Mesendoderm (in vitro differentiated cells): ENCODE measurements at places on chromosomes 7 and 10.

- DNase-seq, result no peak
Measured at GRCh38 chr10:219731-220472, 84.6 kb downstream of the ZMYND11 start.

- no peak for DNase-seq
Measured at GRCh38 chr10:11181978-11182377, 164.3 kb downstream of the CELF2 start.

DNA sequence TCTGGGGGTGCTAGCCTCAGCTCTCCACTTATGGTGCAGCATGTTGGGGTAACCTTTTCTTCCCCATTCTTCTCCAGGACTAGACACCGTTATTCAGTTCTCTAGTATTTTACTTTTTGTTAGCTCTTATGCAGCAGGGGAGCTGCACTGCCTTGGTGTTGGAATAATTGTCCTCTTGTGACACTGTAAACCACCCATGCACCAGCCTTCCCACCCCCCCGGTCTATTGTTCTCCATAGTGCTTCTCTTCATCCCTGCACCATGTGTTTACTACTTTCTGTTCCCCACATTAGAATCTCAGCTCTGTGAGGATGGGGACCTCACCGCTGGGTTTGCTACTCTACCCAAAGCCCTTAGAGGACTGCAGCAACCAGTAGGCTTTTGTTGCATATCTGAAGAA is 230.7 kb downstream of the RPS24 start:
- no peak for DNase-seq

GRCh38 chr7:90574146-90574819 is 21.8 kb upstream of the CDK14 start:
- DNase-seq, result peak; percentile 75

DNA sequence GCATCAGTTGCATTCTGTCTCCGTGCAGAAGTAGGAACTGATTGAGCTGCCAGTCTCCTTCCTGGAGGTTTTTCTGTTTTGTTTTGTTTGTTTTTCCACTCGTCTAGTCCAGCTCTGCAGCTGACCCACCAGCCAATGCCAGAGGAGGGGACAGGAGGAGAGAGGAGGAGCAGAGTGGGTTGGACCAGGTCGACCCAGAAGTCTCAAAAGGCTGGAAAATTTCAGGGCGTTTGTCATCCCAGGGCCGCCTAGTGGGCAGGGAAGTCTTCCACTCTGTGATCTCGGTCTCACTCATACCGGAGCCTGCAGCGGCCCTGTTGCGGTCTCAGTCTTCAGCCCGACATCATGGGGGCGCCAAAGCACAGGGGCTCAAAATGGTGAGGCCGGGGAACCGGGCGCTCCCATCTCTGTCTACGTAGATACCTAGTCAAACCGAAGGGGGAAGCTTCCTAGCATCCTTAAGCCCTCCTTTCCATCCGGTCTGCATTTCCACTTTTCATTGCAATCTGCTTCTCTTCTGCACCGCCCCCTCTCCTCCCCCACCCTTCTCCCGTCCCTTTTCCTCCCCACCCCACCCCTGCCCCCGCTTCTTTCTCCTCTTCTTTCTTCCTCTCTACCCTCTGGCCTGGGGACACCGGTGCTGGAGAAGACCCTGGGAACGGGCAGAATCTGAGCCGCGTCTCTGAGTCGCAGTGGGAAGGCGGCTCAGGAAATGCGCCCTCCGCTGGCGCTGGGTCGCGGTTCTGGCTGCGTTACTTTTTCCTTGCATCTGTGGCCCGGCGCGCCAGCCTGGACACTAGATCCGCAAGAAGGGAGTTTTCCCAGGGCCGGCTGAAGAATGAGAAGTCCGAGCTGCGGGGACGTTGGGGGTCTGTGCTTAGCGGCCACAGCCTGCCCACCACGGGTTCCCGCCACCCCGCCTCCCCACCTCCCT is 16.2 kb upstream of the PAX2 start:
- DNase-seq, result peak; percentile 90

GRCh38 chr10:104049504-104050250 is 36.0 kb downstream of the COL17A1 start:
- no peak for DNase-seq

- DNase-seq, result no peak
Measured at GRCh38 chr10:131041441-131041840, 270.1 kb downstream of the TCERG1L start.

- peak; percentile 94 for DNase-seq
Measured at GRCh38 chr10:33327751-33328150, 6.7 kb downstream of the NRP1 start.

- DNase-seq, result no peak
Measured at GRCh38 chr10:100362570-100363496, 15.8 kb downstream of the SCD start.

DNA sequence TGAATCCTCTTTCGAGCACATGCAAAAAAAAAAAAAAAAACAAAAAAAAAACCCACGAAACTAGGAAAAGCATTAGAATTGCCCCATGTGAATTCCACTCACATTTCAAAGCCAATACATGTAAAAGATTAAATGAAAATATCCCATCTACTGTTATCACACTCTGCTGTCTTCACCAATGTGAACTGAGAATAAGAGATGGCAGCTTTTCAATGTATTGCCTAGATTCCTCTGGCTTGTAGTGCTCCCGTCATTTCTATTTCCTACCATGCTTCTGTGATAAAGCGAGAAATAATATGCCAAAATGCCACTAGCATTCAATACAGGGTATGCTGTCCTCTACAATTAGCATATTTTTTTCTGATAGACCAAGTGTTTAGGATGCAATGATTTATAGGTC is 517.0 kb downstream of the NRG3 start:
- DNase-seq, result no peak

- DNase-seq, result no peak
Measured at GRCh38 chr7:129047761-129048160, 7.2 kb downstream of the TNPO3 start.

- no peak for DNase-seq
Measured at GRCh38 chr10:117228210-117228609, 12.7 kb upstream of the SLC18A2 start.

- DNase-seq, result no peak
Measured at GRCh38 chr7:91164506-91164905, 99.7 kb upstream of the FZD1 start.

- DNase-seq, result no peak
Measured at GRCh38 chr7:155292680-155293226, 4.9 kb upstream of the INSIG1 start.

GRCh38 chr10:45557275-45557905 is 115.2 kb downstream of the ZFAND4 start:
- peak; percentile 58 for DNase-seq

DNA sequence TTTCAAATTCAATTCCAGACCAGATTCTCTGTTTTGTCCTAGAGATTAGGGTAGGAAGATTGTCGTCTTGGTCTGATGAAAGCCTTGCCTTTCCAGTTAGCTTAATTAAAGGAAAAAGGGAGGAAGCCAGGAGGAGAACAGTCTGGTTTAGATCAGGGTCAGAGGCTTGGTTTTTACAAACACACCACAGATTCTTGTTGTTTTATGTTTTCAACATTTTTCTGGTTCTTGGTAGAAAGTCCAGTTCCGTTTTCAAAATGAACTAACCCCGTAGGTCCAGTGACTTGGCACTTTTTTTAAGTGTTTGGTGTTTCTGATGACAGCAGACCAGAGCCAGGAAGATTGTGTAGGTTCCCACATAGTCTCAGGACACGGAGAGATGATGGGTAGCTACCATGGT is 167.1 kb upstream of the INHBA start:
- no peak for DNase-seq

DNA sequence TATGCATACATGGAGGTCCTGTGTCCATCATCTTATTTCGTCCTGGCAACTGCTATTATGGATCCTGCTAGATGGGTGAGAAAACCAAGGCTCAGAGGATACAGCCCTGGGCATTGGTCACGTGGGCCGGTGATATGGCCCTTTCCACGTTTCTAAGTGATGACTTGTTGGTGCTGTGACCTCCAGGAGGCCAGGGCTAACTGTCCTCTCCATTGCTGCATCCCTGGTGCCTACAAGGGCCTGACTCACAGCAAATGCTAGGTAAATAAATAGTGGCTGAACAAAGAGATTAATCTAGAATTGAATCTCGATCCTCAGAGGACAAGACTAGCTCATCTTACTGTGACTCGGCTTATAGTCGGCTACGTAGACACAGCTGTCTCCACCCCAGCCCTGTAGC is 78.6 kb downstream of the FAM53B start:
- no peak for DNase-seq

GRCh38 chr10:126294451-126294850 is 93.8 kb downstream of the ADAM12 start:
- no peak for DNase-seq

DNA sequence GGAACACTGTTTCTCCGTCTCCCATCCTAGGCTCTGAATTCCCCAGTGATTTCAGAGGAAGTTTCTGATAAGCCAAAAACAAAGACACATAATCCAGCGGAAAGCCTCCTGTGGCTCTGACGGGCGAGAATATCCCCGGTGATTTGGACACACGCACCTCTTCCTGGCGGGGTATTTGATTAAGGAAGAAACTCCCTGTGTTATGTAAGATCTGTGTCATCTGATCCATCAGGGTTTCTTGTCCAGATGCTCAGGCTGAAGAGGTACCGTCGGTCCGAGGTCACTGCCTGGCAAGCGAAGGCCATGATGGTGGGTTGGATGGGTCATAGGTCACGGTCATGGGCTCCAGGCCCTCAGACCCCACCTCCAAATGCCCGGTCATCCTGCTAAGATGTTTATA is 39.6 kb upstream of the DNAJB6 start:
- no peak for DNase-seq

DNA sequence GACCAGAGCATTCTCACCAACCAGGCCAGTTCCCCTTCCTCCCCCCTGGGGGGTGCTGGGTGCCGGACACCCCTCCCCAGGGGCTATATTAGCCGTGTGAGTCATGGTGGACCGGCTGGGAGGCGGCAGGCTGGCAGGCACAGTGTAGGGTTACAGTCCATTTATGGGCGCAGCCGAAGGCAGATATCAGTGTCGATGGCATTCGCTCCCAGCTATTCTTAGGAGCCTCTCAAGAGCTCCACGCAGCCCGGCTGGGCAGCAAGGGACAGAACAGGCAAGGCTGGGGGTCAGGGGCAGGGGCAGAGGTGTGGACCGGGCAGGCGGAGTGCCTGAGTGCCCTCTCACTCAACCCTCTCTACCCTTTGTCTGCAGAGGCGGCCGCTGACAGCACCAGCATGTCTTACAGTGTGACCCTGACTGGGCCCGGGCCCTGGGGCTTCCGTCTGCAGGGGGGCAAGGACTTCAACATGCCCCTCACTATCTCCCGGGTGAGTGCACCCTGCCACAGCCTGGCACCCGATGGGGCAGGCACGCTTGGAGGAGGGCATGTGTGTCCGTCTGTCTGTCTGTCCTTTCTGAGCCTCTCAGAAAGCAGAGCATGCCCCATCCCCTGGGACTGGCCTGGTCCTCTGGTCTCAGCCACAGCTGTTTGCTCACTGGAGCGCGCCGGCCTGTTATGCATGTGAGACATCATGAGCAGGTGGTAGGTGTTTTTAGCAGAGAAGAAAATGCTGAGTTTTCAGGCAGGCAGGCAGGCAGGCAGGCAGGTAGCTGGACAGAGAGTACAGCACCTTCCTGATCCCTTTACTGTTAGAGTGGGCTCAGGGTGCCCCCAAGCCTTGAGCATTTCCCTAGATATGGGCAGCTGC is at the start of gene LDB3:
Gene LDB3, plus strand, starts transcription at position 215 of the 869 bp plus-strand sequence. Its CDS starts 181 bp downstream, at position 396.
- DNase-seq, result peak; percentile 31

DNA sequence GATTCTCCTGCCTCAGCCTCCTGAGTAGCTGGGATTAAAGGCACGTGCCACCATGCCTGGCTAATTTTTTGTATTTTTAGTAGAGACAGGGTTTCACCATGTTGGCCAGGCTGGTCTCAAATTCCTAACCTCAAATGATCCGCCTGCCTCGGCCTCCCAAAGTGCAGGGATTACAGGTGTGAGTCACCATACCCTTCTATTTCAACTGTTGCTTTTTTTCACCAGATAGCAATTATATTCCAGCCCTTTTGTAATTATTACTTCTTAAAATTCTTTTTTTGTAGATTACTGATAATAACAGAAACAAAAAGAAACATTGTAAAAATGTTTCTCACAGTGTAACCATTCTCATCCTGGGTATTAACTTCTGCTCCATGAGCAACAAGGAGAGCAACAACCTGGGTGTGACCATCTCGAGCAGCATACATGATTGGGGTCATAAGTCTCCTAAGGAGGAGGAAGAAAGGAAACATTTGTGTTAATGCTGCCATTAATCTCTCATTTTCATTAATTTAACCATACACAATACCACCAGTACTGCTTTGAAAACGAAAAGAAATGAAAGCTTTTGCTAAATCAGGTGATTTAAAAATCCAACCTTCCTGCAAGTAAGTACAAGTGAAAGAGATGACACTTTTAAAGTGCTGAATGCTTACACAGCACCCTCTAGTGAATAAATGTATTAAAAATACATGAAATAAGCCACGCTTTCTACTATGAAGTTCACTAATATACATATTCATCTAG is 41.8 kb downstream of the ASZ1 start:
- DNase-seq, result no peak

DNA sequence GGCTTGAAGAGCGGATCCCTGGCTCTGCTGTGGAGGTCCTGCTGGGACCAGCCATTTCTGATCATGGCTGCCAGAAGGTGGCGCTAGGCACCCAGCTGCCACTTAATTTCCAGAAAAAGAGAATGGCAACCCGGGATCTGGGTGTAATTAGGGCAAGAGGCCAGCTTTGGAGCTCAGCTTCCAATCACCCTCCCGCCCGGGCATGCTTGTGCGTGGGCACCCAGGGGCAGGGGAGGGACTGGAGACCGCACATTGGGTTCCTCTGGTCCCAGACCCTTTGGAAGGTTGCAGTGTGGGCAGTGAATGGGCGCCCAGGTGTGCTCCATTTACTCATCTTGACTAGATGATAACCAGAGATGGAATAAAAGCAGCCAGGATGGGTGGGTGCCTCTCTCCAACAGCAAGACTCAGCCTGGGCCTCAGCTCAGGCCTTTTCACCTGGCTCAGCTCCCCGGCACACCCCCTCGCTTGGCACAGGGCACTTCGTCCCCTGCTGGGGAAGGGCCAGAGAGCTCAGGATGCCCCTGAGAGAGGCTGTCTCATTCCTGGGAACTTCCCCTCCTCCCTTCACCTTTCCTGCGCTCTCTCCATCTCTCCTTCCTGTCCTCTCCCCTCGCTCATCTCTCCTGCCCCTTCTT is 14.7 kb downstream of the FAM241B start:
- peak; percentile 72 for DNase-seq

DNA sequence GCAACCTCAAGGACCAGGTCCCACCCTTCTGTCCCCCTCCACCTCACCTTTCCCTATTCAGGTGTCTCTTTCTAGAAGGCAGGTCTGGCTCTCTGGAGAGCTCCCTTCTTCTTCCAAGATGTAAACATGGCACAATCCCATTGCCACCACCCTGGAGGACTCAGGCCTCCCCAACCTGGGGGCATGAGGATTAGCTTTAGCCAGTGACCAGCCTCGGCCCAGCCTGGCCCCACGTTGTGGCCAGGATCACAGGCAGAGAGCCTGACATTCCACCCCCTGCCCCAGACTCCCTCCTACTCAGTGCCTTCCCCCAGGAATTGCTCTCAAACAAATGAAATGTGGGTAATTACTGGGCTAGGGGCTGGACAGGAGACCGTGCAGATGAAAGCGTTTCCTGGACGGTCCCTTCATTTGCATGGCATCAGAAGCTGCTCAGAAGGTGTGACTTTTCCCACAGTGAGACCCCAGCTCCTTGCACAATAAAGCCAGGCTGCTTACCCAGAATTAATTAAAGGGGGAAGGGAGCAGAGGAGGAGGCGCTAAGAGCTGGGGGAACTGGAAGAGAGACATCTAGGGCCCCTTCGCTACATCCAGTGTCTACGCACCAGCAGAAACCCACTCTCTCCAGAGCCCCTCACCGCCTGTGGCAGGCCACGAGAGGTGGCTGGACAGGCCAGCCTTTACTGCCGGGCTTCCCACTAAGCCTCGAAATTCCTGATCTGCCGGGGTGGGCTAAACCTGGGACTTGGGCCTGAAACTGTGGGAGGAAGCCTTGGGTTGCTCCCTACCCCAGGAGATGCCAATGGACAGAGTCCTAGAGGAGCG is 7.7 kb downstream of the FGF8 start:
- DNase-seq, result no peak
